ENCODE measurements at places on chromosomes 11 and 22. TPM values are rescaled to one million over a fixed set of nuclear protein-coding genes. Genes with fewer than 3 reads are reported as not detected.

The MUC5B gene
- total RNA-seq = not detected

The NAP1L4 gene
- 115 TPM for total RNA-seq

The H19 gene
- not detected for total RNA-seq

The OR10AG1 gene
- not detected for total RNA-seq

The OR4D11 gene
- total RNA-seq = not detected

The USP2 gene
- total RNA-seq = not detected

The HPX gene
- 0.40 TPM for total RNA-seq

The MAJIN gene
- total RNA-seq = 1.5 TPM

The OR51I1 gene
- total RNA-seq = not detected

The APOBEC3H gene
- total RNA-seq = 1.4 TPM

The SEC14L6 gene
- total RNA-seq = not detected

The ACTN3 gene
- total RNA-seq = not detected

The MUC5AC gene
- total RNA-seq = not detected

The SLC25A45 gene
- total RNA-seq = 12.3 TPM

The DRD2 gene
- total RNA-seq = not detected

The NXPE2 gene
- total RNA-seq = not detected

Measured in activated B cell treated with CpG ODN at 0.5 μM for 24 hours (primary cell).